NCI-H2081 treated with DMSO at 0.1 percent for 48 hours (cell line): ENCODE measurements at places on chromosomes 2 and 18.

GRCh38 chr2:8622199-8622911 lies 59.5 kb upstream of the ID2 start:
- DNase-seq = no peak

- no peak for DNase-seq
Measured at GRCh38 chr2:218127929-218128455, 2.2 kb downstream of the CXCR2 start.

DNA sequence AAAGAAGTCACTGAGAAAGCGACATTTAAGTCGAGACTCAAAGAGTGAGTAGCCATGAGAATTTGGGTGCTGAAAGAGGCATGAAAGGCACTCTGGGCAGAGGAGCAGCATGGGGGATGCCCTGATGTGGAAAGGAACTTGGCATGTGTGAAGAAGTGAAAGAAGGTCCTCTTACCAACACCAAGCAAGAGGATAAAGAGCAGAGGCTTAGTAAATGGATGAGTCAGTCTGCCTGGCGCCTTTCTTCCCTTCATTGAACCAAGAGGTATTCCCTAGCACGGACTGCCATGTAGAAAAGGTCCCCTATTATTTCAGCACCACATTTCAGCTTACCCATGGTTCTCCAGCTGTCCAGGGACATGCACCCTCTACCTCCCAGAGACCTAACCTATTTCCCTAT lies 221.1 kb upstream of the NRP2 start:
- no peak for DNase-seq

DNA sequence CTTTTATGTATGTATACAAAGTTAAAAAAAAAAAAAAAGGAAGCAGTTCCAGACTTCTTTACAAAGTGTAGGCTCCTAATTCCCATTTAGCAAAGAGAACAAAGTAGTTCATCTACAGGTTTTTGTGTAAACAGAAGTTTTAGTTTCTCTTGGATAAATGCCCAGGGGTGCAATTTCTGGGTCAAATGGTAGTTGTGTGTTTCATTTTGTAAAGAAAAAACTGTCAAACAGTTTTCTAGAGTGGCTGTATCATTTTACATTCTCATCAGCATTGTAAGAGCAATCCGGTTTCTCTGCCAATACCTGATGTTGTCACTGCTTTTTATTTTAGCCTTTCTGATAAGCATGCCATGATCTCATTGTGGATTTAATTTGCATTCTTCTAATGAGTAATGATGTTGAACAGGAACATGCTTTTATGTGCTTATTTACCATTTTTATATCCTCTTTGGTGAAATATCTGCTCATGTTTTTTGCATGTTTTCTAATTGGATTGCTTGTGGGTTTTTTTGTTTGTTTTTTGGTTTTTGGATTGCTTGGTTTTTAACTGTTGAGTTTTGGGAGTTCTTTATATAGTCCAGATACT lies 16.6 kb upstream of the PSME4 start:
- DNase-seq = peak; percentile 97

GRCh38 chr2:223001797-223002175 lies 50.2 kb upstream of the KCNE4 start:
- no peak for DNase-seq

- DNase-seq = no peak
Measured at GRCh38 chr2:223474893-223475292, 127.3 kb downstream of the SCG2 start.

GRCh38 chr2:26740890-26741302 lies 23.2 kb upstream of the SLC35F6 start:
- DNase-seq = no peak

- no peak for DNase-seq
Measured at GRCh38 chr2:67453310-67453709, 56.2 kb downstream of the ETAA1 start.

GRCh38 chr2:167254721-167255120 lies 366.4 kb downstream of the XIRP2 start:
- DNase-seq = no peak

DNA sequence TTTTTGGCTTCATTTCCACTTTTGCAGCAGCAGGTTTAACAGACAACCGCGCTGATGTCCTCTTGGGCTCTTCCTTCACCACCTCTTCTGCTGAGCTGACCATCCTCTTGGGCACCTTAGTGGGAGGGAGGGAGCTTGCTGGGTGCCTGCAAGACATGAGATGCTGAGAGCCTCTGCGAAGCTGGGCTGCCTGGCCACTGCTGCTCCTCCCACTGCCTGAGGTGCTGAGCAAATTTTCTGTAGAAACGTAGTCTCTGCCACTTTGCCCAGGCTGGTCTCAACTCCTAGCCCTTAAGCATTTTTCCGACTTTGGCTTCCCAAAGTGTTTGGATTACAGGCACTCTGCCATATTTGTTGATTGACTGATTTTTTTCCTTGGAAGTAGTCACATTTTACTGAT lies 422.2 kb upstream of the MC4R start:
- DNase-seq = no peak

GRCh38 chr2:79087785-79088364 lies at the start of gene REG1B:
REG1B (minus strand) TSS chr2:79087993; CDS start chr2:79087612, 381 bp downstream.
- DNase-seq = no peak

- DNase-seq = no peak
Measured at GRCh38 chr2:136251197-136251884, 133.4 kb upstream of the CXCR4 start.
